Breast epithelium (tissue), 4 donors: ENCODE measurements at places on chromosomes 13 and 19. TPM values are rescaled to one million over a fixed set of nuclear protein-coding genes. Genes with fewer than 3 reads are reported as not detected.
A peak's percentile ranks its signal among the peaks of the same experiment; 100 is the strongest.

The ELSPBP1 gene
- total RNA-seq: not detected

The SOX21 gene
- total RNA-seq: not detected

The CLIP3 gene
- total RNA-seq: 7.6 TPM

The TLE6 gene
- total RNA-seq: 1.6 TPM

The PRX gene
- total RNA-seq: 2.7 TPM

The TEX101 gene
- total RNA-seq: not detected

The IGFL2 gene
- total RNA-seq: not detected

The ZNF844 gene
- total RNA-seq: 11.8 TPM

The SGCG gene
- total RNA-seq: not detected

The ARHGAP45 gene
- total RNA-seq: 43.2 TPM

The ADGRE1 gene
- total RNA-seq: 0.33 TPM

DNA sequence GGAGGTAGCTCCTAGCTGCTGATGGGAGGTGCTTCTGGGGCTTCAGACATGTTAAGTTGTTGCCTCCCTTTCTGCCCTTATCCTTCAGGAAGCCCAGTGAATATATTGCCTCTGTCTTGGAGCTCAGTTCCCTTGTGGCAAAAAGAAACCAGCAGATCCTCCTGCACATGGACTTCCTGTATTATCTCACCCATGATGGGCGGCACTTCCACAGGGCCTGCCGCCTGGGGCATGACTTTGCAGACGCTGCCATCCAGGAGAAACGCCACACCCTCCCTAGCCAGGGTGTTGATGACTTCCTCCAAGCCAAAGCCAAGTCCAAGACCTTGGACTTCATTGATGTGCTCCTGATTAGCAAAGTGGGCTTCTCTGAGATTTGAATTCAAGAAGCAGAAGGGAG lies 6.0 kb upstream of the CYP4F12 start:
- no peak overlapping the region for H3K27ac ChIP-seq
- no peaks in the 10 kb centered on the region for H3K36me3 ChIP-seq
- H3K27me3 ChIP-seq: no peaks in the 10 kb centered on the region
- H3K4me3 ChIP-seq: no peak overlapping the region

DNA sequence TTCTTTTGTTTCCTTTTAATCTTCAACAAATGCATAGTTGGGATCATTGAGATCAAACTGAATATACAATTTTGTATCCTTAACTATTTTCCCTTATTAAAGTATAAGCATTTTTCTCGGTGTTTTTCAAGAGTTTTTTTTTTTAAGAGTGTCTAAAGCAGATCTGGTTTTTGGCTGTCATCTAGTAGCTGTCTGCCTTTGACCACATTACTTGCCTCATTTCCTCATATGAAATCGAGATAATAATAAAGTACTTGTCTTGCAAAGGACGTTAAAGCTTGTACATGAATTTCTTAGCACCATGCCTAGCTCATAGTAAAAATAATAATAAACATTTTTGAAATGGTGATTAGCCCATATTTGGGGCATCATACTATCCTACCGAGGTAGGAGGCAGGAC lies 121.2 kb downstream of the PDS5B start:
- no peaks in the 10 kb centered on the region for H3K27me3 ChIP-seq
- no peak overlapping the region for H3K27ac ChIP-seq
- DNase-seq: no peak
- H3K36me3 ChIP-seq: no peaks in the 10 kb centered on the region

DNA sequence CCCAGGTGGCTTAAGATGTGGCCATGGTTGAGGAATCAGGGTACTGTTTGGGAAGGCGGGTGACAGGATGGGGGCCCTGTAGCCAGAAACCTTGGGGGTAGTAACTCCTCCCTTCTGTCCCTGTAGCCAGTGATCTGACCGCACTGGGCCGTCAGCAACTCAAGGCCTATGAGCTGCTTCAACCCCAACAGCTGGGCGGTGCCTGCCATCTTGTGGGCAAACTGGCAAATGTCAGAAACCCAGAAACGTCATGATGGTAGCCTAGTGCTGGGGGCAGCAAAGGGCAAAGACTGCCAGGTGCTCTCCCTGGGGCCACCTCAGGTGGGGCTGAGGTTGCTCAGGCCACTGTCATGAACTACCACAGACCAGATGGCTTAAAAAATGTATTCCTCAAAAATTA lies 3.5 kb downstream of the COPE start:
- H3K27ac ChIP-seq: no peak overlapping the region
- peaks cover 6% of the 10 kb centered on the region for H3K4me1 ChIP-seq
- H3K36me3 ChIP-seq: no peaks in the 10 kb centered on the region
- H3K27me3 ChIP-seq: no peaks in the 10 kb centered on the region
- no peak overlapping the region for H3K4me3 ChIP-seq

DNA sequence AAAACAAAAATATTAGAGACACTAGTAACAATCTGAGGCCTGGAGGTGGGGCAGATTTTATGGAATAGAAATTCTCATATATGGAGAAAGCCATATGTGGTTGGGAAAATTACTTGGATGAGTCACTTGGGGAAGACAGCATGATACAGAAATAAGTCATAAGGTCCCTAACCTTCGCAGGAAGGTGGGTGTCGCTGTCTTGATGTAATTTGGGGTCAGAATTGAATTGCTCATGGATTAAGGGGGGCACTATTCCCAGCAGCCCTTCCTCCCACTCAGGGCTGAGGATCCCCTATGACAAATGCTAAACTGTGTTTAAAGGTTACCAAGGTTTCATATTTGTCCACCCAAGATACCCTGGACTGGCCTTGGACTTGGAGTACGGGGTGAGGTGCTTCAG lies 5.0 kb downstream of the RDH8 start:
- H3K36me3 ChIP-seq: no peaks in the 10 kb centered on the region
- DNase-seq: no peak
- peaks cover 3% of the 10 kb centered on the region for H3K27me3 ChIP-seq
- H3K4me1 ChIP-seq: no peaks in the 10 kb centered on the region
- H3K4me3 ChIP-seq: no peak overlapping the region

DNA sequence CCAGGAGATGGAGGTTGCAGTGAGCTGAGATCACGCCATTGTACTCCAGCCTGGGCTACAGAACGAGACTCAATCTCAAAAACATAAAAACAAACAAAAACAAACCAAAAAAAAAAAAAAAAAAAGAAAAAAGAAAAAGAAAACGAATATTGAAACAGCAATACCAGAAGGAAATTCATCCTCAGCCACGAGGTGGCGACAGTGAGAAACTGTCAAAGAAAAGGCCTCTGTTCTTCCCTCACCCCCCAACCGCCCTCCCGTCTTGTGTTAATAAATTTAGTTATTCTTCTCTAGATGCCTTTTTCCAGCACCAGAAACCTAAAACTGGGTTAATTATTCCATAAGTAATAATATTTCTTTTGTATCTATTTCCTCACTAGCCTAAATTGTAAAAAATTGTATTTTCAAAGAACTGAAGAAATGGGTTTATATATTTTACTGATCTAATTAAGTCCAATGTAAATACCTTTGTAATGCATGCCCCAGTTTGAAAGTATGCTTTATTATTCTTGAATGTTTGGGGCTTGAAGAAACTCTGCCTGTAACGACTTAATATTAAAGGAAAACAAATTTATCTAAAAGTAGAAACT lies 38.6 kb downstream of the LIG4 start:
- no peaks in the 10 kb centered on the region for H3K36me3 ChIP-seq
- H3K4me1 ChIP-seq: no peaks in the 10 kb centered on the region
- DNase-seq: no peak
- H3K4me3 ChIP-seq: no peak overlapping the region
- no peak overlapping the region for H3K27ac ChIP-seq

DNA sequence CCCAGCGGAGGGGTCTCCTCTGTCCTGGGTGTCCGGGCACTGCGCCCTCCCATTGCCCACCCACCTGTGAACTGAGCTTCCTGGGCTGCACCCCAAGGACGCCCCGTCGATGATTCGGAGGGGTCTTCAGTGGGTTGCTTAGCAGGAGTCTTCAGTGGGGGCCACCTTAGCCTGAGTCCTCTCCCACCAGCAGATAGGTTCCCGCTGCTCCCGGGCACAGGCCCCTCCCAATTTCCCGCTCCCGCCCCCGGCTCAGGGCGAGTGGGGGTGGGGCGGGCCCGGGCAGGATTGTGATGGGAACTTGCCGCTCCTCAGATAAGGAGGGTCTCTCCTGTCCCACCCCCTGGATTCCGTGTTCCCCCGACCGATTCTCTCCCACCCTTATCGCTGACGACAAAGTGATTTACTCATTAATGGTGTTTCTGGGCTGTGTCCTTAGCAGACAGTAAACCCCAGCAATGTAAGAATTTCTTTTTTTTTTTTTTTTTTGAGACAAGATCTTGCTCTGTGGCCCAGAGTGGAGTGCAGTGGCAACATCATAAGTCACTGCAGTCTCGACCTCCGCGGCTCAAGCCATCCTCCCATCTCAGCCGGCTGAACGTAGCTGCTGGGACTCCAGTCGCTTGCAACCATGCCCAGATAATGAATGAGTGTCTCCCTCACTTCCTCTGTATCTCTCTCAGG lies 655 bp upstream of the S1PR5 start:
- no peaks in the 10 kb centered on the region for H3K36me3 ChIP-seq
- H3K27ac ChIP-seq: peak overlapping the region; percentile 25
- peak overlapping the region; percentile 61 for H3K4me3 ChIP-seq

- no peak for DNase-seq
- no peaks in the 10 kb centered on the region for H3K4me1 ChIP-seq
- no peaks in the 10 kb centered on the region for H3K36me3 ChIP-seq
- peak within 1 kb of the TSS; percentile 53 for H3K4me3 ChIP-seq
- H3K27ac ChIP-seq: peak within 1 kb of the TSS; percentile 20
- peaks cover 5% of the 10 kb centered on the region for H3K27me3 ChIP-seq
Observed at GRCh38 chr13:46387064-46387851, at the start of gene RUBCNL. RUBCNL (minus strand) TSS chr13:46387252; CDS start chr13:46372475, 14,777 bp downstream.

DNA sequence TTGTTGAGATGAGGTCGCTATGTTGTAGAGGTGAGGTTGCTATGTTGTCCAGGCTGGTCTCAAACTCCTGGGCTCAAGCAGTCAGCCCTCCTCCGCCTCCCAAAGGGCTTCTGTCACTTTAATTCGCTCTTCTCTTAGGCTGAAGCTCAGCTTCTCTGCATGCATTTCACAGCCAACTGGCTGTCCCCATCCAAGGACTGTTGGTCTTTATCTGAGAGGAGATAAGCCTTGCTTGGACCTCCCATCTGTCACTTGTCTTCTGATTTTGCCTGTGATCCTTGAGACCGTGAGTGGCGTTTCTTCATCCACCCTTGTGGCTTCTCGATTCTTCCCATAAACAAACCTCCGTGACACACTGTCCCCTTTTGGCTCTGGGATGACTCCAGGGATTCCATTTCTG lies 24.4 kb downstream of the CERS1 start:
- H3K27ac ChIP-seq: no peak overlapping the region
- H3K4me1 ChIP-seq: no peaks in the 10 kb centered on the region
- no peak for DNase-seq
- no peaks in the 10 kb centered on the region for H3K36me3 ChIP-seq
- no peak overlapping the region for H3K4me3 ChIP-seq

DNA sequence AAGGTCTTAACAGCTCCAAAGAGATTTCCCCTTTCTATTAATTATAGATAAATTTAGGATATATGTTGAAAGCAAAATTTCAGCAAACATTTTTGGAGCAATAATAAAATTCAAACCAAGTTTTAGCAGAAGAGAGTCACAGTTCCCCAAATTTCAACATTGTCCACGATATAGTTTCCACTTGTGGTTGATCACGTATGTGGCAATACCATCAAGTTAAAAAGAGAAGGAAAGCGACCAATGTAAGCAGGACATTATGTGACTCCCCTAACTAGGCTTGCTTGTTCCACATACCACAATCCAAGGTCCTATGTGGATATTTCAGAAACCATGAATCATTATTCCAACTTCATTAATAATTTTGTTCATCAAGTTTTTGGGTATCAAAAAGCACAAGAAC lies 52.8 kb downstream of the ELF1 start:
- H3K27me3 ChIP-seq: no peaks in the 10 kb centered on the region
- no peaks in the 10 kb centered on the region for H3K36me3 ChIP-seq
- DNase-seq: no peak
- no peak overlapping the region for H3K27ac ChIP-seq
- H3K4me1 ChIP-seq: no peaks in the 10 kb centered on the region

- H3K4me3 ChIP-seq: no peak overlapping the region
- no peaks in the 10 kb centered on the region for H3K27me3 ChIP-seq
- H3K36me3 ChIP-seq: no peaks in the 10 kb centered on the region
- H3K4me1 ChIP-seq: no peaks in the 10 kb centered on the region
Observed at GRCh38 chr13:38821770-38822551, 135.1 kb downstream of the FREM2 start.

GRCh38 chr19:46828484-46828883 lies 22.2 kb downstream of the AP2S1 start:
- H3K4me3 ChIP-seq: no peak overlapping the region
- H3K4me1 ChIP-seq: no peaks in the 10 kb centered on the region
- H3K36me3 ChIP-seq: no peaks in the 10 kb centered on the region
- H3K27ac ChIP-seq: no peak overlapping the region

- H3K27ac ChIP-seq: peak overlapping the region; percentile 52
- no peak overlapping the region for H3K4me3 ChIP-seq
- no peaks in the 10 kb centered on the region for H3K36me3 ChIP-seq
- no peaks in the 10 kb centered on the region for H3K4me1 ChIP-seq
Observed at GRCh38 chr13:33008946-33009722, 7.1 kb upstream of the KL start.

- no peaks in the 10 kb centered on the region for H3K4me1 ChIP-seq
- H3K27me3 ChIP-seq: no peaks in the 10 kb centered on the region
- no peak overlapping the region for H3K27ac ChIP-seq
- H3K36me3 ChIP-seq: no peaks in the 10 kb centered on the region
Observed at GRCh38 chr13:73040484-73040883, 18.3 kb upstream of the KLF5 start.

DNA sequence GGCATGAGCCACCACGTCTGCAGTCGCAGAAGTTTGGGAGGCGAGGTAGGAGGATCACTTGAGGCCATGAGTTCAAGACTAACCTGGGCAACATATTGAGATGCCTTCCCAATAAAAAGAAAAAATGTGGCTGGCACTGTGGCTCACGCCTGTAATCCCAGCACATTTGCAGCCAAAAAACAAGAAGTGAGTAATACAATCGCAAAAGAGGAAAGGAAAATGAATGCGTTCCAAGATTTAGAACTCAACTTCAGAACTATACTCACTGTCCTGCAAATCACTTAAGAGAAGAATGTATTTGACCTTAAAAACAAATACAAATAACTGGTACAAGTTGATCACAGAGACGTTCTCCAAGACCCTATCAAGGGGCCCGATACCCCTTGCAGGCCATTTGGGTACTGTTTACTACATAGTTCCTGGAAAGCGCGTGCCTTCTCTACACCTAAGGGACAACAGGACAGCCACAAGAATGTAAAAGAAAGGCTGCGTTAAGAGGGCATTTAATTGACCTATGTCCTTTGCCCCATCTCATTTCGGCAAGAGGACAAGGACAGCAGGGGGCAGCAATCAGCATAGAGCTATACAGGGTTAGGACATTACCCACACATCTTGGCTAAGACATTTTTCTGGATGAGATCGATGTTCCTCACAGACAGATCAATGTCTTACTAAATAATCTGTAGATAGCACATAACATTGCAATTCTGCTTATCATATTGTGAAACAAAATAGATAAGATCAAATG lies 41.3 kb downstream of the FLT3 start:
- DNase-seq: no peak
- H3K36me3 ChIP-seq: no peaks in the 10 kb centered on the region
- no peak overlapping the region for H3K27ac ChIP-seq
- no peak overlapping the region for H3K4me3 ChIP-seq
- no peaks in the 10 kb centered on the region for H3K4me1 ChIP-seq
- H3K27me3 ChIP-seq: no peaks in the 10 kb centered on the region
